ENCODE measurements at places on chromosomes 3 and 15.

- no peak for DNase-seq
These were observed 32.2 kb downstream of the GRIP2 start for GRCh38 chr3:14507757-14508504.

DNA sequence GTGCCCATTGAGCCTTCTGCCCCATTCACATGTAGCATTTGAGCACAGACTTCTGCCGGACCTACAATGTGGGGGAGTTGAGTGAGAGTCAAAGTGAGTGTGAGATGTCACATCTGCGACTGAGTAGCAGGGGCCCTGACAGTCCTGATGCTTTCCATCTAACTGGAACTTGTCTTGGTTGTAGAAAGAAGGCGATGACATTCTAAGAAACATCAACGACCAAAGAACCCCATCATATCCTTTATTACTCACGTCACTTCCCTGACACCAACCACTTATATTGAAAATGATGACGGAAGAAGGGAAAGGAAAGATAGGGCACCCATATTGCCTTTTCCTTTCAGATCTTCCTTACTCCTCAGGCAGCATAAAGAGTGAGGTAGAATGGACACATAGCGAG, 30.5 kb downstream of the SMAD3 start:
- no peak for DNase-seq

DNA sequence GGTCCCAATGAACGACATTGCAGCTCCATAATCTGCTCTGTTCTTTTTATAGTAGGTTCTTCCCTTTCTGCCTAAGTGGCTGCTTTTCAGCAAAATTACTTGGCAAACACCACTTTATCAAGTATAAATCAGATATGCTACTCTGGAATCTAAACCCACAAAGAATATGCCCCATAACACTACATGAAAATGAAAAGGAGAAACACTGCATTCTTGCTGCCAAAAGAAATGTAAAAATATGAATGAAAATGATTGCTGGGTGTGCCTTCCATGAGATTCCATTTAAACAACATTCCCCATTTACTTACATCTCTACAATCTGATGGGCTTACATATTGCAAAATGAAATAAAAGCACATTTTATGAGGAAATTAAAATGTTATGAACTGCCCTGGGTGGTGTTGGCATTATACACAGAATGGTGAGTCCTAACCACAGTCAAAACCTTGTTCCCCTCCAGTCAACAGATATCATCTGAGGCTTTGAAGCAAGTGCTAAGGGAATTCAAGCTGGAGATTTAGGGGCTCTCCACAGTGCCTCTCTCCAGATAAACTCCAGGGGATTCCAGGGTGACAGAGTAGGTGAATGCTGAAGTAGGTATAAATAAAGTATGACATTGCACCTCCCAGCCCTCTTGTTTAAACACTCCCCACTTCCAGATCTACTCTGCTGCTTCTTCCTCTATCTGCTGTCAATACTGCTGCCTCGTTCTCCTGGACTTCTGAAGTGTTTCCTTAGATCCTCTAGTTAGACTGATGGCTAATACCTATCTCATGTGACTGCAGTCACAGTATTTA, 136.5 kb downstream of the RORA start:
- no peak for DNase-seq

DNA sequence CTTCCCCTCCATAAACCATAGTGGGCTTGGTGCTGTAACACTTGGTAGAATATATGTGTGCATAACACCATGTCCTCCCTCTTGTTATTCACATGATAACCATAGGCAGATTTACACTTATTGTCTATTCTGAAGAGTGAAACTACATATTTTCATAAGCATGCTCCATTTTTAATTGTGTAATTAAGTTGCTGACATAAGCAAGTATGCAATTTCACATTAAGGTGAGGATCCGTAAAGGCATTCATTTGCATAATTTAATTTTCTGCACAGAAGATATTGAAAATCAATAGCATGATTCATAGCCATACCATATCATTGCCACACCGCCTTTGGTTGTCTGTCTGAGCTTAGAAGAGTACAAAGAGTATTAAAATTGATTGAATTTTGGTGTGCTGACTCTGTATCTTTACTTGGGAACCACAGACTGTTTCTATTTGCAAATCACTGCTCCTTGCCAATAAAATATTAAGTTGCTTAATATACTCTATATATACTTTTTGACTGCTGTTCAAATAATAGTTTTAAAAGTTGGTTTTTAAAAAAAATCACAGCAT, 182.4 kb downstream of the PTPRG start:
- DNase-seq: no peak

- no peak for DNase-seq
These were observed 17.0 kb downstream of the APH1B start for GRCh38 chr15:63294359-63294758.

DNA sequence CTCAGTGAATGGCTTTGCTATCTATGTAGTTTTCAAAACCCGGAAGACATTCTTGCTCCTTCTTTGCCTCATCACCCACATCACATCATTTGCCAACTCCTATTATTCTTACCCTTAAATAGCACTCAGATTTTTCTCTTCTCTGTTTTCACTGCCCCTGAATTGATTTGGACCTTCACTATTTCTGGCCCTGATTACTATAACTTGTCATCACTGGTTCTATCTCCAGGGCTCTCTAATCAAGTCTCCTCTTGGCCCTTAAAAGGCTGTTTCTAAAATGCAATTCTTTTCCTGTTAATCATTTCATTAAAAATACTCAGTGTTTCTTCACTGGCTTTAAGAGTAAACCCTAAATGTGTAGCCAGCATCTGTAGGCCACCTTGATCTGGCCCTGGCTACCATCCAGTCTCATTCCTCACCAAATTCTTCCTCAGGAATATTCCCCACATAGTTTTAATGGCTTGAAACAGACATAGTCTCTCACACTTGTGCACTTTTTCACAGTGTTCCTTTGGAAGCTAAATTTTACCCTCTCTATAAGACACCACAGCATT, 437.1 kb upstream of the CBLB start:
- DNase-seq: no peak

DNA sequence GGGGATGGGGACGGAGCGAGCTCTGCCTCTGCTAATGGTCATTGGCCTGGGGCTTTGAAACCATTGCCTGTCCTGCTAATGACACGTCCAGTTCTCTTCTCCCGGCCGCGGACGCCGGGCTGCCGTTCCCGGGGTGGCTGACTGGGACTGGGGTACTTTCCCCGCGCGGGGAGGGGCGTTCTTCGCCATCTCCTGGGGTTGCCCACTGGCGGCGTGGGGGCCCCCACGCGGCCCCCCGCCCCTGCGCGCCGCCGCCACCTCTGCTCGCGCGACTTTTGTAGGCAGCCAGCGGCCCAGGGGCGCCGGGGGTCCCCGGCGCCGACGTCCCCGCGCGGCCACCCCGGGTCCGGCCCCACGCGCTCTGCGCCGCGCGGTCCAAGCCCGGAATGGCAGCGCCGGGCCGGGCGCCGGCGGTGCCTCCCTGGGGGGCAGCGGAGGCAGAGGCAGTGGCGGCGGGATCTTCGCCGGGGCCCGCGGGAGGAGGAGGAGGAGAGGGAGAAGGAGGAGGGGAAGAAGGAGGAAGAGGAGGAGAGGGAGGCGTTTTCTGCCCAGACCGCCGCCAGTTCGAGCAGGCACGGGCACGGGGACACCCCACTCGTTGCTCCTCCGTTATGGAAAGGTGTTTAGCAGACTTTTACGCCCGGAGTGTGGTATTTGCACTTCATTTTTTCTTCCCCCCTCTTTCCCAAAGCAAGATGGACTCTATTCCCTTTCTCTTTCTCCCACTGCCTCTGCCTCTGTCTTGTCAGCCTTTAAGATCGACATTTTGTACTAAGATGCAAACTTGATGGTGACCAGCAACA, 2.3 kb downstream of the BBX start:
- DNase-seq: peak; percentile 71

DNA sequence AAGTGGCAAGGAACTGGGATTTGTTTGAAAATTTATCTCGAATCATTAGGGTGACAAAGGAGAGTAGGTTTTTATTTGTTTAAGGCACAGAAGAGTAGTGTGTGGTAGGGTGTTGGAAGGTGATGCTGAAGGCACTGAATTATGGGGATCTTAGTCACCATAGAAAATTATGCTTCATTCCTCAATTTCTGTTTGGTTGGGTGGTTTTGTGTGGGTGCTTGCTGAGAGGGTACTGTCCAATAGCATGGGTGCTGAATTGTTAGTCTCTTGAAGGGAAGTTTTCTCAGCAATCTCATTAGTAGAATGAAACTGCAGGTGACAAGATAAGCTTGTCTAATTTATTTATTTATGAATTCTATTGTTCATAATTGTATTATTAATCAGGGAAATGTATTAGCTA, 610.9 kb downstream of the AGBL1 start:
- no peak for DNase-seq

DNA sequence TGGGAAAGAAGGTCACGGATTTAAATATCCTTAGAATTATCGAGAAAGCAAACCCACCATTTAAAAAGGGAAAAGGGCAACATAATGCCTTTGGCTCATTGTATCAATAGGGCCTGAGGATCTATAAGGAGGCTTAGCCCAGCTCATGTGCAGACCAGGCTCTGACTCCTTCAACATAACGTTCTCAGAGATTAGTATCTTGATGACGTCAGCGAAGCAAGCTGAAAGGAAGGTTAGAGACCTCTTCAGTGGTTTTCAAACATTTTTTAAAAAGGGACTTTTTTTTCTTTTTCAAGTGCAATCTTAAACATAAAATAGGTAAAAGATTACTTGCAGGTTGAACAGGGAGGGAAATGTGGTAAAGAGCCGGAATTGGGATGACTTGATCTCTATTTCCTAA, 463.9 kb upstream of the ADAMTS9 start:
- DNase-seq: no peak

DNA sequence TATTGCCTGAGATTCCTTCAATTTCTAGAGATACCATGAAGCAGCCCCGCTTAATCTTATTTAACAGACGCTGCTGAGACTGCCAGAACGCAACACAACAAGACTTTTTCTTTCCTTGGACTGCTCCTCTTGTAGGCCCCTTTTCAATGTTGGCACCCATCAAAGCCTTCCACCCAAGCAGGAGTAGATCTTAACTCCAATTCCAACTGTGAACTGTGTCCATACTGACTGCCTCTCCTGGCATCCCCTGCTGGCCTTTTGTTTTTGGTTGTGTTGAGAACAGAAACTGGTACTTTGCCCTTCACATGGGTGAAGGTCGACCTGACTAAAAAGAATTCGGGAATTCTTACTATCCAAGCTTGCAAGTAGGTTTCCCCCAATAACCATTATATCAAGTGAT, 50.2 kb downstream of the TRIM71 start:
- no peak for DNase-seq

DNA sequence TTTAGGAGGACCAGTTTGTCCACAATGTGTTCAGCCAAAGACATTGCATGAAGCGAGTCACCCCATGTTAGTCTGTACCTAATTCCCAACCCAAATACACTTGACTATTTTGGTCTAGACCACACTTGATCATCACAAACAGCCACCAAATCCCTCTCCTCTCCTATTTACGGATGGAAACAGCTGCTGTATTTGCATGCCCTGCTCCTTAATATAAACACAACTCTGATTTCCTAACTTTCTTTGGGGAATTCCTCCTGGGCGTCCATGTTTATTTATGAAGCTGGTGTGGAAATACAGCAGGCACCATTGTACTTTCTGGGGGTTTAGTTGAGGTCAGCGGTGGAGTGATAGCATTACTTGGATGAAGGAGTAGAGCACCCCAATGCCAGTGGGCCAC, 235.2 kb downstream of the TLE3 start:
- DNase-seq: no peak

DNA sequence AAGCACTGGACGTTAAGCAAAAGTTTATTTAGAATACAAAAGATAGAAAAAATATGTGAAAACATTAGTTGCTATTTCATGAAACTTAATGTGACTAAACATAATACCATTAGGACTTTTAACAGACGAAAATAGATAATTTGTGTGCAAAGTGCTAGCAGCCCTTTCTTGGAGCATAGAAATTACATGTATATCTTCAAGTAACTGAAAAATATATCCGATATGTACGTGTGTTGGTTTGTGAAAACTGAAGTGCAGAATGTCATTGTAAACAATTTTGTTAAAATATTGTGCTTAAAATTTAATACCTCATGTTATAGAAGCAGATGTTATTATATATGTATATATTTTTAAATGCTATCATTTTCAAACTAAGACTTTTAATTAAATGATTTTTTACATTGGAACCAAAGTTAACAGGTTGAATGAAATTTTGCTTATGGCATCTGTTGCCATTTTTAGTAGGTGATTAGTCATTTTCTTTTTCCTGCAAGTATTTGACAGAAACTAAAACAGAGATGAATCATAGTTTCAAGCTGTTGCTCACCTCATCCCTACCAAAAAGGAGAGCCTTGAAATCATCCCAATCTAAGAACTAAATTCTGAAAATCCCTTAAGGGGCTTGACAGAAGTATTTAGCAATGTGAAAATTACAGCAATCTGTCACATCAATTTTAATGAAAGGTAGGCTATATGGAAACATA, 334.8 kb downstream of the NAALADL2 start:
- DNase-seq: no peak

GRCh38 chr3:112858410-112859069, 11.9 kb upstream of the CD200R1L start:
- DNase-seq: no peak

DNA sequence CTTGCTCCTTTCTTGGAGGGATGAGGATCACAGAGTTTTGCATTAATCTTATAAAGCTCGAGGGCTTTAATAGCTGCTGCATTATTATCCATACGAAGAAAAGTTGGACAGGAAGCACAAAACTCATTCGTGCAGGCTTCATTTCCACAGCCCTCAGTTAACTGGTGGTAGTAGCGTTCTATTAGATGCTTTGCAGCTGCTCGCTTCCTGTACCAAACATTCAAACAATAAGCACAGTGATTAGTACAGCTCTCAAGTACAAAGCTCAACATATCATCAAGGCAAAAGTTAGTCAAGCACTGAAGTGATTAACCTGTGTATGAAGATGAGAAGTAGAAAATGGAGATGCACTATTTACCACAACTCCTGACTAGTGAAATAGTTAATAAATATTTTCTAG, 63.3 kb downstream of the UBE3A start:
- DNase-seq: no peak

DNA sequence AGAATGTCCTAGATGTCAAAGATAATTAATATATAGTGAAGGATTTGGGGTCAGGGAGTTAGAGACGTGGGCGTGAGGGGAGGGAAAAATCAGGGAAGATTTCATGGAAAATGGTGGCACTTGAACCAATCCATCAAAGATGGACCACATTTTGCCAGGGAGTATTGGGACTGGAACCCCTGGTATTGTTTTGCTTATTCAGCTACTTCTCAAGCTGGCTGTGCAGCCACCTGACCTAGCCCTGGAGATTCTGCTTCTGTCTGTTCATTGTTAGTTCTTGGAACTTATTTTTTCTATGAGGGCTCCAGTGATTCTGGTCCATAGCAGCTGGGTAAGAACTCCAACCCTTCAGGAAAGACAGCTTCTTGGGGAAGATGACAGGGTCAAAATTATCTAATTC, 3.3 kb upstream of the THRB start:
- DNase-seq: no peak

GRCh38 chr3:62732183-62732904, 142.9 kb downstream of the CADPS start:
- no peak for DNase-seq

All from suprapubic skin (tissue), 4 donors.